ENCODE measurements at places on chromosomes 3 and 15. TPM values are rescaled to one million over a fixed set of nuclear protein-coding genes. Genes with fewer than 3 reads are reported as not detected.

The PLS1 gene
- 2.4 TPM for total RNA-seq

The SSUH2 gene
- total RNA-seq = not detected

The LRRC2 gene
- total RNA-seq = under 0.01 TPM

The FES gene
- total RNA-seq = not detected

The LRRC49 gene
- total RNA-seq = 27.0 TPM

The BFSP2 gene
- total RNA-seq = not detected

The GOLGA6L7 gene
- total RNA-seq = not detected

The SLC22A14 gene
- total RNA-seq = 0.33 TPM

The ITIH1 gene
- not detected for total RNA-seq

The FOXB1 gene
- total RNA-seq = not detected

The NISCH gene
- total RNA-seq = 76.2 TPM

The EXD1 gene
- total RNA-seq = not detected

The MYL3 gene
- total RNA-seq = not detected

The OCA2 gene
- not detected for total RNA-seq

The SHQ1 gene
- total RNA-seq = 17.0 TPM

The CRYGS gene
- 1.5 TPM for total RNA-seq

The TMEM40 gene
- 246 TPM for total RNA-seq

The ZCWPW2 gene
- total RNA-seq = 0.21 TPM

The SPATA12 gene
- not detected for total RNA-seq

The ATG7 gene
- 35.3 TPM for total RNA-seq

The TUBGCP5 gene
- total RNA-seq = 12.6 TPM

The BCL2A1 gene
- not detected for total RNA-seq

Data from mammary epithelial cell (primary cell).